ENCODE measurements at places on chromosomes 2 and 18.

DNA sequence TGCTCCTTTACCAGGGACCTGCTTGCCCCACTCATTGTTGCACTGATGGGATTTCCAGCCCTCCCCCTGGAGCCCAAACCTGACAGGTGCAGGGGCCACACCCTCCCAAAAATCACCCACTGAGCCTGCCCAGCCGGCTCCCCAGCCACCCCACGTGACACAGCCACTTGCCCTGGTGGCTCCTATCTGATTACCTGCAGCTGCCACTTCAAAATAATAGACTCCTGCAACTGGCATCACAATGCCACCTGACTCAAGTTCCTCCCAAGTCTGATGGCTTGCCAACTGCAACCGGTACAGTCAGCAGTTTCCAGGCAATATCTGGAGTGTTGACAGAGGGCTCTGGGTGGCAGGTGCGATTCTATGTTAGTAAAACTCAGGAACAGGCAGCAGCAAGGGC lies 66.2 kb downstream of the CRACDL start:
- DNase-seq: no peak

DNA sequence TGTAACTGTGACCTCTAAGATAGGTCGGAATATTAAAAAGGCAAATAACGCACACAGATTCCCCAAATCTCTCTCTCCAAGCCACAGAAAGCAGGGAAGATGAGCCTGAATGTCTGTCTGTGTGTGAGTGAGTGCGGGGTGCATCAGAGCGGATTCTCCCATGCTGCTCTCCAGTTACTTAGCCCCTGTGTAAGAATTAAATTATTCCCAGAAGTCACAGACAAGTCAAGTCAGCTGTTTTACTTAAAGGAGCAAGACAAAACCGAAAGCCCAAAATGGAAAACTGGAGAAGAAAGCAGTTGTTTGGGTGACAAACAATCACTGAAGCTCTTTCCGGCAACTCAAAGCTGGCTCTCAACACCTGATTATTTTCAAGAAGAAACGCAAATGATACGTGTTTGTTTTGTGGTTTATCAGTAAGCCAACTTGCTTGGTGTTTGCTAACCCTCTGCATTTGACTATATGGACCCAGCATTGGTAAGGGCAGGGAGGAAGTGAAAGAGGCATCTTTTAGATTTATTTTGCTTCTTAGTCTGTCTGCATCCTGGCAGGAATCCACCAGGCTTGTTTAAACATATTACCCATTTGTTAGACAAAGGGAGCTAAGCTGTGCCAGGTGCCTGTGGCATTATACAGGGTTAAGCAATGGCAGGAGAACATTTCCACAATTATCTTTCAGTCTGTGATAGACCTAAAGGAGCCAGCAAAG lies 121.5 kb upstream of the CREB1 start:
- peak; percentile 37 for DNase-seq

GRCh38 chr18:2997429-2997828 lies 15.5 kb downstream of the LPIN2 start:
- no peak for DNase-seq

DNA sequence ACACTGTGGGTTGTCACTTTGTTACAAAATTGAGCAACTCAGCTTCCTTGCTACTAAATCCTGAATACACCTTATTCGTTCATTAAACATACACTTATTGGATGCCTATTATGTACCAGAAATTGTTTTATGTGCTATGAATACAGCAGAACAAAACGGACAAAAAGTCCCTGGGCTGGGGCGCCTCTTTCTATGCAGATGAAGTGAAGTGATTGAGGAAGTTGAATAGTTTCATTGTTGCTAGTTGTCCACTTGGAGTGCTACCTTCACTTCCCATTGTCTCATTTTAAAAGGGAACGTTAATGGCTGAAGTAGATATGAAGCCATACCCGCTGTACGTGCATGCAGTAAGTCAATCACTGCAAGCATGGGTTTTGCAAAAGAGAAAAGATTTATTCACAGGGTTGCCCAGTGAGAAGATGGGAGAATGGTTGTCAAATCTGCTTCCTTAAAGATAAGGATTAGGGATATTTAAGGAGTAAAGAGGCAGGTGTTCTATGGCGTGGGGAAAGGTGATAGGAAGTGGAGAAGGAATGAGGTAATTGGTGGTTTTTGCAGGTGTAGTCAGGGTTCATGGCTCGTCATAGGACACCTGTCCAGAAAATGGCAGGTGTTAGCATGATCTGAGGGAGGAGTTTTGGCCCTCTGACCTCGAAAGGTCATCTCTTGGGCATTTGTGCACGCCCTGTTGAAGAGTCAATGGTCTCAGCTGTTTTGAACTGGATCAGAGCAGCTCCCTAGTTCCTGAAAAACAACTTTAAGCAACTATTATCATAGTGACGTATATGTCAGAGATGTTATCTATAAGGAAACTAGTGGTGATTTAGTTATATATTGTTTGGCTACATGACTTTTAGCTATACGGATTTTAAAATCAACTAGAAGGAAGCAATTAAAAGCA lies 23.5 kb downstream of the TRPM8 start:
- DNase-seq: no peak

- DNase-seq: no peak
Observed at GRCh38 chr2:226679389-226680065, 120.1 kb downstream of the IRS1 start.

- DNase-seq: no peak
Observed at GRCh38 chr18:36582988-36583745, 245.6 kb downstream of the TPGS2 start.

DNA sequence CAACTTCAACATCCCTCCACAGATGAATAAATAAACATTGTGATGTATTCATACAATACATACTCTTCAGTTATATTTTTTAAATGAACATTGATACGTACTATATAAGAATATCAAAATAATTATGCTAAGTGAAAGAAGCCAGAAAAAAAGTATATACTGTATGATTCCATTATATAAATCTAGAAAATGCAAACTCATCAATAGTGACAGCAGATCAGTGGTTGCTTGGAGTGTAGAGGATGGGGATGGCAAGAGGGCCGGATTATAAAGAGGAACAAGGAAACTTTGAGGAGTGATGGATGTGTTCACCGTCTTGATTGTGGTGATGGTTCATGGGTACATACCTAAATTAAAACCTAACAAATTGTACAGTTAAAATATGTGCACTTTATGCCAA lies 3.0 kb upstream of the TTC27 start:
- no peak for DNase-seq

- DNase-seq: peak; percentile 60
Observed at GRCh38 chr2:145186303-145186702, 666.4 kb upstream of the ZEB2 start.

- DNase-seq: peak; percentile 74
Observed at GRCh38 chr2:9914384-9915065, 37.0 kb upstream of the GRHL1 start.

- peak; percentile 55 for DNase-seq
Observed at GRCh38 chr2:96907115-96908041, 37.5 kb upstream of the SEMA4C start.

- no peak for DNase-seq
Observed at GRCh38 chr2:77571545-77571944, 49.4 kb upstream of the LRRTM4 start.

GRCh38 chr2:66840321-66841002 lies 405.5 kb downstream of the MEIS1 start:
- peak; percentile 78 for DNase-seq

- DNase-seq: no peak
Observed at GRCh38 chr2:180979749-180980105, 678 bp upstream of the UBE2E3 start.

DNA sequence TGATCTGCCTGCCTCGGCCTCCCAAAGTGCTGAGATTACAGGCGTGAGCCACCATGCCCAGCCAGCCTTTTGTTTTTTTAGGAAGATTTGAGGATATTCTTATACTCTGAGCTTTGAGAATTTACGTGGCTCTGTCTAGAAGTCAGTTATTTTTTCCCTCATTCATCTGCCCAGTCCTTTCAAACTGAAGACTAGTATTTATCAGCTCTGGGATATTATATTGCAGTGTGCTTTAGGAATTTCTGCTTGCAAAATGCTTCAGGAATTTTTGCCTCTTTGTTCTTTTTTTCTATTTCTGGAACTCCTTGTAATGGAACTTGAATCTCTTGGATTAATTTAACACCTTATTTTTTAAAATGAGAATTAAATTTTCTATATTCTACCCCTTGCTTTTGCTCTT lies 22.6 kb downstream of the ACSL3 start:
- peak; percentile 50 for DNase-seq

DNA sequence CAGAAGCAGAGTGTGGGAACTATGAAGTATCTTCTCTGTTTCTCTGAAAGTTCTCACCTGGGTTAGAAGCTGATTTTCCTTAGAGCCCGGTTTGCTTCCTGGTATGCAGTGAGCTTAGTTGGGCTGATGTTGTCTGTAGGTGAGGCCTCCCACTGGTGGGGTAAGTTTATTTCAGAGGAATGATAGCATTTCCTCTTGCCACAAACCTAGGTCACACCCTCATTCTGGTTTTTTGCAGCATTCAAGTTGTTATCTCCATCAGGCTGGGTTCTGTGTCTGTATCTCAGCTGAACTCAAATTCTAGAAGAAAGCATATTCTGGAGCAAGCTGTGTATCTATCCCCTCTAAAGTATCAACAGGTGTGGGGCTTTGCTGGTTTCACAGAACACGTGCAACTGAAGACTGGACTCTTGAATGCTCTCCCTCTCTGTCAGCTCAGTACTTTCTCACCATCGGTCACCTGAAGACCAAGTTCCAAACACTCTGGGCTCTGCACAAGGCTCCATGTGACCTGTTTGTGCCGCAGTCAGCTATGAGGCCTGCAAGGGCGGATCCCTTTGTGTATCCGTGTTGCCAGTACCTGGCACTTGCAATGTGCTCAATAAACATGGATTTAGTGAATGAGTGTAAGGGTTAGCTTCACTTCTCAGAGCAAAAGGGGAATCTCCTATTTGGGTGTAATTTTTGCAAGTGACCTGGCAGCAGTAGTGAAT lies 49.5 kb upstream of the MBOAT2 start:
- DNase-seq: no peak

- DNase-seq: no peak
Observed at GRCh38 chr2:20099780-20100179, 48.4 kb upstream of the LAPTM4A start.
